ENCODE measurements at places on chromosomes 4 and X.

DNA sequence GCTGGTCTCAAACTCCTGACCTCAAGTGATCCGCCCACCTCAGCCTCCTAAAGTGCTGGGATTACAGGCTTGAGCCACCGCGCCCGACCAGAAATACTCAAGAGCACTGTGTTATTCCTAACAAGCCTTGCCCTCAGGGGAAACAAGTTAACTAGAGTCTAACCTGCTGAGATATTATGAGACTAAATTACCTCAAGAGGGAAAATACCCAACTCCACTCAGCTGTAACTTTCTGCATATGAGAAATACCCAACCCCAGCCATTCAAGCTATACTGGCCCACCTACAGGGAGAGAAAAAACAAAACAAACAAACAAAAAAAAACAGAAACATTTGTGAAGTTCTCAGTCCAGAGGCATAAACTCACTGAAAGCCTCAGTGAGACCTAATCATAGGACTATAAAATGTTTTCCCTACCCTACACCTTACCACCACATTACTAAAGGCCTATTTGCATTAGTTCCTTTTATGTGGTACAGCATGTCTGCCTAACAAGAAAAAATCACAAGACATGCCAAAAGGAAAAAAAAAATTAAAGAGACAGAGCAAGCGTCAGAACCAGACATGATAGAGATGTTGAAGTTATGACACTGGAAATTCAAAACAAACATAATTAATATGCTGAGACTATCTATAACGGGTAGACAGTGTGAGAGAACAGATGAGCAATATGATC lies 876.0 kb downstream of the FSTL5 start:
- no peak for DNase-seq

DNA sequence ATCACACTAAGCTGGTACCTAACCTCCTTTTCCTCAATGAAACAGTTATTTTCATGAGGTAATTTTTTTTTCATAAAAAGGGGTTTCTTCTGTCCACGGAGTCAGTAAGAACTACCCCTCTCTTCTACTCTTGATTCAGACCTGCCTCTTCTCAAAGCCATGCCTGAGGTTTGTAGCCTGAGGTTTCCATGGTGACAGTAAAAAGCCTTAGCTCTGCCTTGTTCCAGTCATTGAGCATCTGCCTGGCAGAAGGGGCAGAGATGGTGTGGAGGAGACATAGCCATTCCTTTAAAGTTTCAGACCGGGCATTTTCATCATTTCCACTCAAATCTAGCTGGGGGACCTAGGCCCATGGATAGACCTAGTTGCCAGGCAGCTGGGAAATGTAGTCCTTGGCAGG lies 135.5 kb downstream of the REPS2 start:
- no peak for DNase-seq

DNA sequence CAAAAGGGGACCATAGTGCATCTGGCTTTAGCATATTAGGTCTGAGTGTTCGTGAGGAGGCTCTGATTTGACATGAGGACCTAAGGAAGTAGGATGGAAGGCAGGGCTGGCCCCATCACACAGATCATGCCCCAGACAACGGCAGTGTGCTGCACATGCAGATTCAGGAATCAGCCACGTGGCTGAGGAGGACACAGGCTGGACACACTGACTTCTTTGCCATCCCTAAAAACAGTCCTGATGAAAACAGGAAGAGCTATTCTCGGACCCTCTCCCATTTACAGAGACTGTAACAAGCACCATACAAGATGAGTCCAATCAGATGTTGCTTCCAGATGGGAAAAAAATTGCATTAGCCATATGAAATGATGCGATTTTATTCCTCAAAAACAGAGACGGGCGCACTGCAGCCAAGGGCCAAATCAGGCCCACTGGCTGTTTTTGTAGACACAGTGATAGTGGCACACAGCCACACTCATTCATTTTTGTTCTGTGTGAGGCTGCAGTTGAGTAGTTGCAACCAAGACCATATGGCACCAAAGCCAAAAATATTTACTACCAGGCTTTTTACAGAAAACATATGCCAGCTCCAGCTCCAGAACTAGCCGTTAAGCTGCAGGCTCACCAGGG lies 41.0 kb downstream of the ACSL1 start:
- DNase-seq: no peak

DNA sequence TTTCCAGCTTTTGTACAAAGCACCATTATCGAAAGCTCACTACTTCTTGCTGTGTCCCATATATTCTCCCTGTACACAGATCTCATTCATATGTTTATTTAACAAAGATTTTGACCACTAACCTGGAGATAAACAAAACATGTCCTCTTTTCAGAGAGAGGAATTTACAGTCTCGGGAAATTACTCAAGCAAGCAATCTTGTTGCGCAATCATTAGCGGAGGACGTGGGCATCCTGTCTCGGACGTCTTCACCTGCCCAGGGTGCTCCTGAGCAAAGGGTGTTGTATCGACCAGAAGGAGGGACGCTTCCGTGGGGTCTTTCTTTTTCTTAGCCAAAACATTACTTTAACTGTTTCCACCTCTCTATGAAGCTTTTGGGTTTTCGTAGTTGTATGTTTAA lies 66.5 kb upstream of the CLCN4 start:
- DNase-seq: no peak

- peak; percentile 94 for DNase-seq
Observed at GRCh38 chr4:13980317-13981310, 353.1 kb upstream of the BOD1L1 start.

GRCh38 chrX:33379839-33380238 lies 168.5 kb upstream of the DMD start:
- no peak for DNase-seq

DNA sequence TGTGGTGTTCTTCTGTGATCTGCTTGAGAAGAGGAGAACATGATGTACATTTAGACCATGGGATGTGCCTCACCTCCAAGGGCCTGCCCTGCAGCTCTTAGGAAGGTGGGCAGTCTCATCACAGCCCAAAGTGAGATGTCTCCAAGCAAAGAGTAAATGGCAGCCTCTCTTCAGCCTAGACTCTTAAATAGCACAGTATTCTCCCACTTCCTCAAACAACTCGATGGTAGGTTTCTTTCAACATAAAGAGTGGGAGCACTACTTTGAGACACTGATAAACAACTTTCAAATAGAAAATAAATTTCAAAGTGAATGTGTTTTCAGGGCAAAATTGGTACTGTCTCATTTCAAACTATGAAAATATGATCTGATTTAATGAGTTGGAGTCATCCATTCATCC lies 35.2 kb downstream of the EDNRA start:
- DNase-seq: no peak

GRCh38 chr4:40969501-40969900 lies 219.7 kb downstream of the NSUN7 start:
- DNase-seq: no peak

DNA sequence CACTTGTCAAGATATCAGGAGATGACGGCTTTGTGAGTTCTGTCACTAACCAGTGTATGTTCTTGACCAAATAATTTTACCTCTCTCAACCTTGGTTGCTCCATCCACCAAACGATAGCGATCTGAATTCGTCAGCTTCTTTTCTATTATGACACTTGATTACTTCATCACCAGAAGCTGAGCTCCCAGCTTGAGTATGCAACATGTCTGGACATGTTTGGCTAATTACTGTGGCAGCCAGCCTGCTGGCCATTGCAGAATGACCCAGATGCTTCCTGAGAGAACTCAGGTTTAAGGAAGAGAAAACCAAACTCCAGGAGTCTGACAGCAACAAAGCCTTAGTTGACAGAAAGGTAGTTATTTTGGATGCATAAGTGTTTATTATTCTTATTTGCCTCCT lies 46.4 kb upstream of the PARM1 start:
- DNase-seq: peak; percentile 48

DNA sequence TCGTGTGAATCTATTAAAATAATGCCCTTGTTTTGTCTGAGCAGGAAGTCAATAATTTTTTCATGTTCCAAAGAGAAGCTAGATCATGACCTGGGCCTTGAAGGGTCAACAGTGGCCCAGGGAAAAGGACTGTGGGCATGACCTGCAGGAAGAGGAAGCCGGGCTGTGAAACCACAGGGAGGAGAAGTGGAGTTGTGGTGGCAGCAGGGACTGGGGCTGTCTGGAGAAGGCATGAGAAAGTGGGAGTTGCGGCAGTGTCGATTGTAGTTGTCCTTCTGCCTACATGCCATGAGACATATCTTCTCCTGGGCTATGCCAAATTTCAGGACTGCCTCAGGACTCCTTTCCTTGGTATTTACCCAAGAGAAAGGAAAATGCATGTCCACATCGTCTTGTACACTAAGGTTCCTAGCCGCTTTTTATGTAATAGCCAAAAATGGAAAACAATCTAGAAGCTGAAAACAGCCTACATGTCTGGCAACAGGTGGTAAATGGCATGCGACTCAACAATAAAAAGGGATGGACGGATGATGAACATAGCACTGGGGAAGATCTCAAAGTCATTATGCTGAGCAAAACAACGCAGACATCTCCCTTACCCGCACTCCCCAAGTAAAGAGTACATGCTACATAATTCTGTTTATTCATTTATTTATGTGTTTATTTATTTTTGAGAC lies 13.6 kb upstream of the PTTG2 start:
- DNase-seq: no peak

GRCh38 chrX:108304210-108304609 lies 134.0 kb downstream of the COL4A6 start:
- no peak for DNase-seq

DNA sequence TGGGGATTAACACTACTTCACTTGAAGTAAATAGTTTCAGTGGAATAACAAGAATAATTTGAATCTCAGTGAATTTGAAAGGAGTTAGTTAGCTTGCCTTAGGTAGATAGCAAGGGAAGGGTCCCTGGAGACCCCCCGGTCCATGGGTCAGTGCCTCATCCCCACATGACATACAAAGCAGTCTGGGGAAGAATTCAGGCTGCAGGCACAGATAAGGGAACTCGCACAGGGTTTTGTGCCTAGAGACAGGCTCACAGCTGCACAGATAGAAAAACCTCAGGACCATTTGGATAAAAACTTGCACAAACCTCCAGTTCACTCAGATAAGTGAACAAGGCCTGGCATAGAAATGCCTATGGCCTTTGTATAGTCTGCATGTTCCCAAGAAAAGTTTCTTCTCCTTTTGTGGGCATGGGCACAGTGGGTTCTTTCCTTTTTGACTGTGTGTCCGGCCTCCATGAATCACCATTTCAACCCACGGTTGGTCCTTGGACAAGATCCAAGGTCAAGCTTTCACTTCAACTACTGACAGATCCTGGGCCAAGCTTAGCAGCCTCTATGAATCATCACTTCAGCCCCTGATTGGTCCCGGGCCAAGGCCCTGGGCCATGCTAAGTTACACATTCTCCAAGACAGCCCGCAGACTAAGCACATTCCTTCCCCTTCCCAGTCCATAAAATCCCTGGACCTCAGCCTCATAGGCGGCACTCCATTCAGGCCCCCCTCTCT lies 108.3 kb upstream of the KLHL4 start:
- DNase-seq: peak; percentile 82

GRCh38 chr4:56301997-56302496 lies 85.2 kb downstream of the AASDH start:
- DNase-seq: no peak

DNA sequence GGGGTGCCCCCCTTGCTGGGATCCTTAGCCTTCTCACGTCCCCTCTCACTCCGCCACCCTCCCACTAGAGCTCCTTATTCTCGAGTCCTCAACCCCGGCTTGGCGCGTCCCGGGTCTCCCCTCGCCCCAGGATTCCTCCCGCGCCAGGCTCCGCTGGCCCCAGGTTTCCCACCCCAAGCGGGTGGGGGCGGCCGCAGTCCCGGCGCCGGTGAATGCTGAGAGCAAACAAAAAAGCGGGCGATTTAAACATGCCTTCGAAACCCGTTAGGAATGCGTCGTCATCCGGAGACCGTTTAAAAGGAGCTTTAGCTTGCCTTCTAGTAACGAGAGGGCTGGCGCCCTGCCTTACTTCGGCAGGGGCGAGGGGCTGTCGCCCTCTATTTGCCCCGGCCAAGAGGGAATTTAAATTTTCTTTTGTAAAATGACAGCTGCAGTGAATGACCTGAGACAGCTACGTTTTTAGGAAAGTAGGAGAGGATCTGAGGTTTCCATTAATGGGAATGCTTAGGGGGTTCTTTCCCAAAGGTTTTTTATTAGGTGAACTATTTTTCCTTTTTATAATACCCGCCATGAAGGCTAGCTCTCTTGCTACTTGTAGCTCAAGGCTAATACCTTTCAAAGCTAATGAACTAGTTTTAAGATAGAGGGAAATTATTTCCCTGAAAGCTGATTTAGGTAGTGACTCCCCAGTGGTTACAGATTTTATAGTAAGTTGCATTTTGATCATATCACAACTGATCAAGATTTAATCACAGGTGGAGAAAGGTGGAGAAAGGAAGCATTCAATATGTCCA lies 3.1 kb downstream of the JADE1 start:
- DNase-seq: no peak

DNA sequence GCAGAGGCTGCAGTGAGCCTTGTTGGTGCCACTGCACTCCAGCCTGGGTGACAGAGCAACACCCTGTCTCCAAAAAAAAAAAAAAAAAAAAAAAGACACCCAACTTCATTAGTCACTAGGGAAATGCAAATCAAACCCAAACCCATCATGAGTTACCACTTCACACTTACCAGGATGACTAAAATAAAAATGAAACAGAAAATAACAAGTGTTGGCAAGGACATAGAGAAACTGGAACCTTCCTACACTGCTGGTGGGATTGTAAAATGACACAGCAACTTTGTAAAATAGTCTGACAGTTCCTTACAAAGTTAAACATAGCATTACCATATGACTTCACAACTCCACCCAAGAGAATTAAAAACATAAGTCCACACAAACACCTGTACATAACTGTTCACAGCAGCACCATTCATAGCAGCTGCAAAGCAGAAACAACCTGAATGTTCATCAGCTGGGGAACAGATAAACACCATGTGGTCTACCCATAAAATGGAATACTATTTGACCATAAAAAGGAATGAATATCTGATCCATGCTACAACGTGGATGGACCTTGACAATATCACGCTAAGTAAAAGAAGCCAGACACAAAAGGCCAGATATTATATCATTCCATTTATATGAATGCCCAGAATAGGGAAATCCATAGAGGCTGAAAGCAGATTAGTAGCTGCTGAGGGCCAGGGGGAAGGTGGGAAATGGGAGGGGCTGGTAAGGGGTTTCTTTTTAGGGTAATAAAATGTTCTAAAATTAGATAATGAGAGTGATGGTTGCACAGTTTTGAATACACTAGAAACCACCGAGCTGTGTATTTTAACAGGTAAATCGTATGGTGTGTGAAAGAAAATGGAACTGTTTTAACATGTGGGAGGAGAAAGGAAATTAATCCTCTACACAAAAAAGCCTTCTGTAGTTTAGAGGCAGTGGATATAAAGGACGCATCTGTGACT lies 18.3 kb downstream of the CD99L2 start:
- no peak for DNase-seq

- no peak for DNase-seq
Observed at GRCh38 chrX:36198575-36198974, 279.0 kb downstream of the CFAP47 start.

- no peak for DNase-seq
Observed at GRCh38 chrX:15014281-15014680, 141.1 kb downstream of the MOSPD2 start.

- no peak for DNase-seq
Observed at GRCh38 chr4:145928748-145929147, 9.9 kb downstream of the ZNF827 start.
